RWPE1 (cell line): ENCODE measurements at places on chromosomes 1 and 21.

DNA sequence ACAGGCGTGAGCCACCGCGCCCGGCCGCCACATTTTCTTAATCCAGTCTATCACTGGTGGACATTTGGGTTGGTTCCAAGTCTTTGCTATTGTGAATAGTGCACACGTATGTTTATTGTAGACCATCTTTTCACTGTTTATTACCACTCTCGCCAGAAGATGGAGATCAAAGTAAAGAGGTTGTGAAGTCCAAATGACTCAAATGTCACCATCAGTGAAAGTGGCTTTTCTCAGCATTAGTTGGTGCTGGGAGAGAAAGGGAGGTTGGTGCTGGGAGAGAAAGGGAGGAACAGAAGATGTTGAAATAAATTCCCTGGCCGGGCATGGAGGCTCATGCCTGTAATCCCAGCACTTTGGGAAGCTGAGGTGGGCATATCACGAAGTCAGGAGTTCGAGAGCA lies 10.4 kb upstream of the UHMK1 start:
- DNase-seq = no peak

DNA sequence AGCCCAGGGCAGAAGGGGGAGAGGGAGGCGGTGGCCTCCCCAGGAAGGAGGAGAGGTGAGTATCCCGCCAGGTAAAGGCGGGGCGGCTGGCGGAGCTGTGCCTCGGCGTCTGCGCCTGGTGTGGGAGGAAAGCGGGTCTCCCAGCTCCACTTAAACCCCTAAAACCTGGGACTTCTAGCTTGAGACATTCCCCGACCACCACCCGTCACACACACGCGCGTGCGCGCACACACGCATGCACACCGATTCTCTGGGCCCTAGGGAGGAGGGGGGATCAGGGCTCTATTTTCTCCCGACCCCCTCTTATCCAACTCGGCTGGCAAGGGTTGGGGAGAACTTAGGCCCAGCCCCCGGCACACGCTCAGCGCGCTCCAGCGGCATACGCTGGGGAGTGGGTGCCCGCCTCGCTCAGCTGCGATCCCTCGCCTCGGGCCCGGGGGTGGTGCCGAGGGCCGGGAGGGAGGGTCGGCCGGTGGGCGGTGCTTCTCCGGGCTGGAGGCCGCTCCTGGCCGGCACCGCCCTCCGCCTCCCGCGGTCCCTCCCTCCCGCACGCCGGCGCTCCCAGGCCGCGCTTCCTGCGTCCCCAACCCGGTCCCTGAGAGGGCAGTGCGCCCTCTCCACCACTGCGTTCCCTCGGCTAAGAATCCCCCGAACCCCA lies at the start of gene TMEM51:
Gene TMEM51, plus strand, starts transcription at position 564 of the 658 bp plus-strand sequence. CDS start 61,341 bp downstream, outside the sequence.
- peak; percentile 69 for DNase-seq

DNA sequence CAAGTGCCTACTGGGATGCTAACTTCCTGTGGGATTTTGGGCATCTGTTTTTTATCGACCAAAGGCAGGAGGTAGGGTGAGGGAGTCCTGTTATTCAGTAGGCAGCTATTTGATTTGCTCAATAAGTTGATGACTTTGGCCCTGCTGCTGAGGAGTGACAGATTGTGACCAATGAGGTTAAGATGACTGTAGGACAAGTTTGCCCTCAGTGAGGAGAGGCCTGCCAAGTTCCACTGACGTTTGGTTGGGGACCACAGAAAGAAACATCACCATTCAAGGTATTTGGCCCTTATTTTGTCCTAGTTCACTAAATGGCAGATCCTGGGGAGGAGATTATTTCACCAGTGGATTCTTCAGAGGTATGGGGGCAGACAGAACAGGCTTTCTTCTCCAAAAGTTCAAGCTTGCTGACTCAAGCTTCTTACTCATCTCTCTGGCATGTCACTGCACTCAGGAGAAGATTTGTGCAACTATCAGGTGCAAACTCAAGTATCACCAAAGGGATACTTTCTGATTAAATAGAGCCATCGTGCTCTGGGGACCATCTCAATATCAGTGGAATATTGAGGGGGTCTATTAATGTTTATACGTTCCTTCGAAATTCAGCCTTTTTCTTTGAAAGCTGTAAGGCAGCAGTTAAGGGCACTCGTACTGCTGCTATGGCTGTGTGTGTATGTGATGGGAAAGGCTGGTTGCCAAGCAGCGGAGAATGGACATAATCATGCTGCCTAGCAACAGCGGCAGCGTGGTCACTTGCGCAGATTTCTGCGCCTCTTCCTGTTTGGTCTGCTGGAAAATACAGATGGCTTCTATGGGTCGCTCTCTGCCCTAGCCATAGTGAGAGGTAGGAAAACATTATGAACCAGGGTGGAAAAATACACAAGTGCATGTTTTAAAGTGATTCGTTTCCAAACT lies 78.7 kb downstream of the PBX1 start:
- peak; percentile 64 for DNase-seq

DNA sequence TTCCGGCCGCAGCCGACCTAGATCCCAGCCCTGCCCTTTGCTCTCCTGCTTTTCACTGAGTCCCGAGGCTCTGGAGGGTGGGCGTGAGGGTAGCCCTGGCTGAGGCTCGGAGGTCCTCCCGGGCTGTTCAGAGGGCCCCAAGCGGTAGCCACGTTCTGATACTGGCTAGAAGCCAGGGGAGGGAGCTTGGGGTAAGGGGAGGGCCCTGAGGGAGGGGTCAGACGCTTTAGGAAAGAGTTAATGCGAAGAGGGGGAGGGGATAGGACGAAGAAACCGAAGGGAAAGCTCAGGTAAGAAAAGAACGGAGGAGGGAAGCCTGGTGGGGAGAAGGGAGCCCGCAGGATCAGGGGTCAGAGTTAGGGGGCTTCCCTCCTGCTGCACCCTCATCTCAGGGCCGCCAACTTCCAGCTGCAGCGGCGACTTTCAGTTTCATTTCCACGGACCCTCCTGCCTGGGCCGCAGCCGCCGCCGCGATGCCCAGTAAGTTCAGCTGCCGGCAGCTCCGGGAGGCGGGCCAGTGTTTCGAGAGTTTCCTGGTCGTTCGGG lies at the start of gene MOV10:
Gene MOV10, plus strand, starts transcription at position 220 of the 546 bp plus-strand sequence. Its CDS starts 254 bp downstream, at position 474.
- DNase-seq = peak; percentile 77

- no peak for DNase-seq
Measured at GRCh38 chr1:146032631-146033219, 11.2 kb upstream of the HJV start.

DNA sequence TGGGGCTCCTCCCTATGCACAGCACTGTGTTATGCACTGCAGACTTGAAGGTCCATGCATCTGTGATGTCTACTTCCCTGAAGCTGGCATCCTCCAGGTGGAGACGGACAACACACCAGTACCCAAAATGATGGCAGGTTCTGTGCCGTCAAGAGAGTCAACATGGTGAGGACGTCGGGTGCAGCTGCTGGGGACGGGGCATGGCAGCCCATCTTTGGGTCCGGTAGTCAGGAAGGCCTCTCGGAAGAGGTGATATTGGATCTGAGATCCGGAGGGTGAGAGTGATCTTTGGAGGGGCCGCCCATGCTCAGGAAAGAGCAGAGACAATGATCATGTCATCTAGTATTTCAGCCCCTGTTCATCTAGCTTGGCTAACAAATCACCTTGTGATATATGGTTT lies 104.1 kb downstream of the RIPK4 start:
- DNase-seq = no peak

- DNase-seq = peak; percentile 43
Measured at GRCh38 chr1:248862998-248863881, 4.4 kb upstream of the ZNF692 start.

GRCh38 chr1:98102345-98103030 lies 181.7 kb upstream of the DPYD start:
- no peak for DNase-seq

DNA sequence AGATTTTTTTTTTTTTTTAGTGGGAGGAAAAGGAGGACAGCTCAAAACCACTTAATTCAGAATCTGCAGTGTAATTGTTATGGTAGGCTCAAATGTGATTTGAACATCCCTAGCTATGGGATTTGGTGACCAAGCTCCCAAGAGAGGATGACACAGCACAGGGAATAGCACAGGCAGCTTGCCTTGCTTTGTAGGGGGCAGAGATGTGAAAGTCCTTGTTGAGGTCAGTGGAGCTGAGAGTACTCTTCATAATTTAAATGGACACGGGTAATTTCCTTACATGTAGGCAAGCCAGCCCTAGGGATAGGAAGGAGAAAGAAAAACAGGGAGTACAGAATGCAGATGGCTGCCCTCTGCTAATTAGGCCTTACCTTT lies 3.2 kb upstream of the UCK2 start:
- DNase-seq = no peak

DNA sequence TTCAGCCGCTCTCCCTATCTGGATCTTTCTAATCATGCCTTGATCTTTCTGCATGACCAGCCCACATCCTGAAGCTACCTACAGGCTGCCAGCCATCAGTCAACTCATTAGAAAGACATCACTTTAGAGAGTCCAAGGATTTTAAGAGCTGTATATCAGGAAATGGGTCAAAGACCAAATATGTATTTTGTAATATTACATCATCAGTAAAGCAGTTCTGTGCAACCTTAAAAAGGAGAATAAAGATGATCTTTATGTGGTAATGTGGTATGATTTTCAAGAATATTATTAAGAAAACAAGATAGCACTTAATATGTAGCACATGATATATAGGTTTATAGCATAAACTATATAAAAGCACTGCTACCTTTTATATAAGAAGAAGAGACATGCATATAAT lies 47.6 kb downstream of the SLC30A7 start:
- no peak for DNase-seq

GRCh38 chr1:52553362-52554266 lies 722 bp upstream of the TUT4 start:
- DNase-seq = peak; percentile 65

DNA sequence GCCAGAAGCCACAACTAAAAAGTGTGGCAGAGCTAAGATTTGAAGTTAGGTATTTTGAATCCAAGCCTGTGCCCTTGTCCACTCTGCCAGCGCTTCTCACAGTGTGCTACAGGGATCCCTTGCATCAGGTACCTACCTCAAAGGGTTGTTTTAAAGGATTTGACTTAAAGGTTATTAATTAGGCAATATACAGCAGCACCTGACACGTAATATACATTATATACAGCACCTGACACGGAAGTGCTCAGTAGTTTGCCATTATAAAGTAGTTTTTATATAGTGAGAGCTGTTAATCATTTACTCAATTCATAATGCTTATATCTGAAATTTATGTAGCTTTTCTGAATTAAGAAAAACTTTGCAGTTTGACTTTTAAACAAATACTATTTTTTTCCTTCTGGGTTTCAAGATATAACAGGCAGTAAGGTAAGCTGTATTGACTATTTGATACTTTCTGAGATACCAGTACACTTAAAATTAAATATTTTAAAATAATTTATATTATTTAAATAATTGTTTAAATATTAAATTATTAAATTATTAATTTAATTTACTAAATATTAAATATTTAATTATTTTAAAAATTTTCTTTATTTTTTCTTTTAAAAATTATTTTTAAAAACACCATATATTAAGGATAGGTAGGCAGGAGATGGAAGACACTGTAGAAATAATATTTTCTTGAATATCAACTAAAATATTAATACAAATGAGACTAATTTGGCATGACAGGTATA lies 33.3 kb downstream of the TSNAX start:
- DNase-seq = no peak

GRCh38 chr1:244173240-244173639 lies 122.2 kb downstream of the ZBTB18 start:
- no peak for DNase-seq

GRCh38 chr1:18978706-18979105 lies 22.2 kb upstream of the IFFO2 start:
- DNase-seq = no peak

- no peak for DNase-seq
Measured at GRCh38 chr1:9399510-9400424, 107.1 kb downstream of the SPSB1 start.

DNA sequence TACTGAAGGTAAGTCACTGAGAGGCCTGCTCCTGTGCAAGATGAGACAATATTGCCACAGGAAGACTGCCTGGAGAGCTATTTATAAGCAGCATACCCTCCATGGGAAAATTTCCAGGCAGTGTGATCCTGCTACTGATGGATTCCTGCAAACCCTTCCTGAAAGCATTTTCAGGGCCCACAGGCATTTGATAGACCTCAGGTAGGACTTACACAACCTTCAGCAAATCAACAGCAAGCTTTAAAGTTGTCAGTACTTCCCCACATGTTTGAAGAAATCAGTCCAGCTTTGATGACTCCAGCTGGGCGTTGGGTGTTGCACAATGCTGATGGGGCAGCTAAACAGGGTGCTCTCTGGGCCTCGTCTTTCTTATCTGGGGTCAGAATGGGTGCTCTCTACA lies 108.8 kb downstream of the PLXNA2 start:
- DNase-seq = no peak

- DNase-seq = no peak
Measured at GRCh38 chr1:56563568-56563967, 15.8 kb downstream of the PLPP3 start.

- no peak for DNase-seq
Measured at GRCh38 chr1:38031513-38031866, 15.1 kb downstream of the POU3F1 start.

DNA sequence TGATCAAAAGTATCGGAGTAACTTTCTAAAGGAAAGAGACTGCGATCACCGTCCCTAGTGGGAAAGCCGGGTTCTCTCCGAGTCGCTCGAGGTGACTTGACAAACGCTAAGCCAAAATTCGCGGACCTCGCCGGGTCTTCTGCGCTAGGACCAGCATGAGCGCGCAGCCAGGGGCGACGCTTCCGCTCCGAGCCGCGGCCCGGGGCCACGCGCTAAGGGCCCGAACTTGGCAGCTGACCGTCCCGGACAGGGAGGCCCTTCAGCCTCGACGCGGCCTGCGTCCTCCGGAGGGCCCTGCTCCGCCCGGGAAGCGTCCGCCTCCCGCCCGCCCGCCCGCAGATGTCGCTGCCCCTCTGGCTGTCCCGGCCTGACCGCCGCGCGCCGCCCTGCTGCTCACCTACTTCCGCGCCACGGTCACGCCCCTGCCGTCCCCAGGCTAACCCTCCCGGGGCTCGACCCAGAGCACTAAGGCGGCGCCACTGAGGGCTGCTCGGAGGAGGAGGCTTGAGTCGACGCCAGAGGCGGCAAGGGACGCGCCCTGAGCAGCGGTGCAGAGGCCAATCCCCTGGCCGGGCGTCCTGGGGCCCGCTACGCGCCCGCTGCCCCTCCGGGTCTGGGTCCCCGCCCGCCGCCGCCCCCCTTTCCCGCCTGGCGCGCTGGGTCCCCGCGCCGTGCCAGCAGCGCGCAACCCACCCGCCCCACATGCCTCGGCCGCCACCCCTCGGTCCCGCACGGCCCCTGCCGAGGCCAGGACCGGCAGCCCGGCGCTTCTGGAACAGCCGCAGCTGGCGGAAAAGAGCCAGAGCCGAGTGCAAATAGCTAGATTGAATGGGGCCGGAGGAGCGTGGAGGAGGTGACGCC lies 896 bp upstream of the DUSP10 start:
- peak; percentile 70 for DNase-seq

GRCh38 chr1:223177681-223178080 lies 34.6 kb upstream of the TLR5 start:
- no peak for DNase-seq

DNA sequence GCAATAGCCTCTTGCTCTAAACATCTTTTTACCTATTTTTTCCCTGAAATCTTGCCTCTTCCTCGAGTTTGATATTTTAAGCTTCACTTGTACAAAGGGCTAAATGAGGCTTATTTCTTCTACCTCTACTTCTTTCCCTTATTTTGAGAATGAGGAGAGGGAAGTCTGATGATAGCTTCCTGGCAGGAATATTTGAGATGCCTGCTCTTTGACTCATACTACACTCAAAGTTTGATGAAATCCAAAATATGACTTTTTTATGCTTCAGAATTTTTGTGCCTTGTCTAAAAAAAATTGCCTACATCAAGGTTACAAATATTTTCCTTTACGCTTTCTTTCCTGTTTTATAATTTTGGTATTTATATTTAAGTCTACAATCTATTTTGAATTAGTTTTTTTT lies 624.4 kb upstream of the PLXNA2 start:
- DNase-seq = no peak

- DNase-seq = peak; percentile 37
Measured at GRCh38 chr1:43975249-43975961, 645 bp downstream of the ATP6V0B start.
